Caco-2 (cell line): ENCODE measurements at places on chromosomes 6 and 20.

DNA sequence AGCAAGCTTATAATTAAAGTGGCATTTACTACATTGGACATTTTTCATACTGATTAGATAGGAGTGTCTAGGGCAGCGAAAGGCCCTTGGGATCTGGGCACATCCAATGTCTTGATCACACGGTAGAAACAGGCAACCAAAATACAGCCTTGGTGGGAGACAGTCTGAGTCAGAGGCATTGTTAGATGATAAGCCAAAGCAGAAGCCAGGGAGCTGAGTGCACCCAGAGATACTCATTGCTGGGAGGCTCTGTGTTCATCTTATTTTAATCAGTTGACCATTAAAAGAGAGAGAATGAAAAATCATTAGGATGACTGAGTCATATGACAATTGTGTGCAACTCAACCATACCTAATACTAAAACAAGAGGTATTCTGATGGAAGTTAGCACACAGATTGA, 109.5 kb downstream of the LCA5 start:
- DNase-seq = no peak

DNA sequence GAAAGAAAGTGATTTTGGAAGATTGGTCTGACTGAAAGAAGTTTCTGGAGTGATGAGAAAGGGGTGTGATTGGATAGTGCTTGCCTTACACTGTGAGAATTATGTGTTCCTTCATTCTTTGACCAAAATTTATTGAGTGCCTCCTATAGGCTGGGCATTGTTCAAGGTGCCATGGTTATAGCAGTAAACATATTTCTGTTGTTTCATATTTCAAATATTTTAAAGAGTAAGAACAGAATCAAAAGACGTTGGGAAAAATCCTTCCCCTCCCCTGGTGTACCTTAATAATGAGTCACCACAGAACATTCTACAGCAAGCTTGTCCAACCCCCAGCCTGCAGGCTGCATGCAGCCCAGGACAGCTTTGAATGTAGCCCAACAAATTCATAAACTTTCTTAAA, 78.6 kb downstream of the GCLC start:
- no peak for DNase-seq

DNA sequence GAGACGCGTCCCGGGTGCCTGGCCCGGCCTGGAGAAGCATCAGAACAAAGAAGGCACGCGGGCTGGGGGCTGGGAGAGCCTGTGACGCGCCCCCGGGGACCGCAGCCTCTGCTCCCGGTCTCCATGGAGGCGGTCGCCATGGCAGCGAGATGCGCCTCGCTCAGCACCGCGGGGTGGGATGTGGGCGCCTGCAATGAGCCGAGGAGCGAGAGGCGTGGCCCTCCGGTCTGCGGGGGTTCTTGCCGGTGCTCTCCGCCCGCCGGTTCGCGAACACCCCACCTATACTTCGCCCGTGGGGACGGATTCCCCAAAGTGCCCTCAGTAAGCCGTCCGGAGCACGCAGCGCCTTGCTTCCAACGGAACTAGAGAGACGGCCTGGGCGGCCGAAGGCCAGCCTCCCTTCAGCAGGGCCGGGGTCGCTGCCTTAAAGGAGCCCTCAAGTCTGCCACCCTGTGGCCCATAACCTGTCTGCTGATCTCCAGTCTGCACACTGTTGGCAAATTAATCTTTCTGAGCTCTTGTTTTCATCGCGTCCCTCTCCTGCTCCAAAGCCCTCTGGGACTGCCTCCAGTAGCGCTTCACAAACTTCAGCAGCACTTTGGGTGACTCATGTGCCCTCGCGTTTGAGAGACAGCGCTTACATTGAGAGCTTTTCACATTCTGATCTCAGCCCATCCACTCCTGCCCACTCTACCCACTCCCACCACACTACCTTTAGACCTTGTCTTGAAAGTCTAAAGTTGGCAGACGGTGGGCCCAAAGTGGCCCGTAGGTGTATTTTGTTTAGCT, 983 bp upstream of the ADISSP start:
- peak; percentile 88 for DNase-seq

DNA sequence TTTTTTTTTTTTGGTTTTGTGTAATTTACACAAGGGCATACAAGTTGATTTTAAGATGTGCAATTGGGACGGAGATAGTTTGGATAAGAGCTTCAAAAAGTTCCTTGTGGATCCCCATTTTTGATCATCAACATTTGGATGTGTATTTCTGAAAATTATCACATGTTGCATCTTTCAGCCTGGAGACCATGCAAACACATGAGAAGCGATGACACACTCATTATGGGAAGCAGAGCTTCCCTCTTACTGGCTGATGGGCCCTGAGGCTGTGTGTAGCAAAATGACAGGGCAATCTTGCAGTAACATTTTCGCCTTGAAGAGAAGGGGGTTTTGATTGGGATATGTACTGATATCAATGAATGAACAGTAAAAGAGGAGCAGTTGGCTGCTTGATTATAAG, 22.0 kb upstream of the RIPK1 start:
- no peak for DNase-seq

- no peak for DNase-seq
Measured at GRCh38 chr6:63862486-63863198, 227.0 kb downstream of the PHF3 start.
